DND-41 (cell line): ENCODE measurements at places on chromosomes 7 and 10.

GRCh38 chr7:1892011-1892965 is 222.2 kb downstream of the ELFN1 start:
- no peak for DNase-seq

- DNase-seq, result no peak
Observed at GRCh38 chr10:125994601-125995000, 98.2 kb downstream of the FANK1 start.

- DNase-seq, result no peak
Observed at GRCh38 chr10:131926253-131926652, 25.4 kb downstream of the PPP2R2D start.

GRCh38 chr7:92685136-92686042 is 95.2 kb upstream of the FAM133B start:
- peak; percentile 90 for DNase-seq

DNA sequence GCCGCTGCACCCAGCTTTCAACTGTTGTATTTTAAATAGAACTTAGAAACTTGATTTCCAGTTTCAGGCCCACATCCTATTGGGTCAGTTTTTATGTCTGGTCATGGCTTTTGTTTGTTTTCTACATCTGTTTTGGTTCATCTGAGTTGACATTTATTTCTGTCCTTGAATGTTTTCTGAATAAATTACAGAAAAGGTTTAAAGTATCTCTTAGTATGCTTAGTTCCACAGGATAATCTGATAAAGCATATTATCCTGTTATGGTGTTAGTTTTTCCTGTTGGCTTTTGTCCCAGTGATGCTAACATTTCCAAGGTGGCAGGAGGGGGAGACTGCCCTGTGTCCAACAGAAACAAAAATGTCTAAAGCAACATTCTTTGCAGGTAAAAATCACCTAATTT is 733.2 kb downstream of the INHBA start:
- no peak for DNase-seq

DNA sequence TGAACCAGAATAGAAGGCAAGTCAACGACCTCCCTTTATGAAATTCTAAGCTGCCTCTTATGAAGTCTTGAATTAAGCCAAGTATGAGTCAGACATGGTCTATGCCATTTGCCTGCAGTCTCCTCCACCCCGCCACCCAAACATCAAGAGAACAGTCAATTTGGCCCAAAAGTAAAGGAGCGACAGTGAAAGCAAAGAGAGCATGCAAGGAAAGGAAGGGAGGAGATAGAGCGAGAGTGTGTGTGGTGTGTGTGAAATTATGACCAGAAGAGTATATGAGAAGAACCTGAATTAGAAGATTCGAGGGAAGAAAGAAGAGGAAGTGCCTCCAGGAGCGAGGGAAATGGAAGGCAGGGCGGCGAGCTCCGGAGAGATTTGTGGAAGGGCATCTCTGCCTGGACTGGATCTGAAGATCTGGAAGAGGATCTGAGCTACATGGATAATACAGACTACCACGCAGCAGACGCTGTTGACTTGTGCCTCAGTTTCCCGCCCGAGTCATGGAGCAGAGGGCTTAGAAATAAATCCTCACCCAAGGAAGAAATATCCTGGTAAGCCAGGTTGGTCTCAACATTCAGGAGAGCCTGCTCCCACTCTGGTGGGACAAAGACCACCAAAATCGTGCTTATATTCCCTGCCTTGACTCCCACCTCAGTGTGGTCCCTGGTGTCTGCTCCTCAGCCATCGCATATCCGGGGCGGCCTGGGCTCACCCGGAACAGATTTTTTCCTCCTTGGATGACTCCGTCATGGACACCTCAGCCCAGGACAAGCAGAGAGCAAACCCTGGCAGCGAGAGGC is 459 bp downstream of the ZDHHC6 start:
- peak; percentile 8 for DNase-seq

- no peak for DNase-seq
Observed at GRCh38 chr7:123916240-123916724, 8.8 kb upstream of the SPAM1 start.
